ENCODE measurements at places on chromosomes 12 and 14.

GRCh38 chr12:33634544-33634943 is 194.9 kb upstream of the SYT10 start:
- DNase-seq: no peak

GRCh38 chr12:124947561-124948398 is 33.3 kb upstream of the UBC start:
- no peak for DNase-seq

DNA sequence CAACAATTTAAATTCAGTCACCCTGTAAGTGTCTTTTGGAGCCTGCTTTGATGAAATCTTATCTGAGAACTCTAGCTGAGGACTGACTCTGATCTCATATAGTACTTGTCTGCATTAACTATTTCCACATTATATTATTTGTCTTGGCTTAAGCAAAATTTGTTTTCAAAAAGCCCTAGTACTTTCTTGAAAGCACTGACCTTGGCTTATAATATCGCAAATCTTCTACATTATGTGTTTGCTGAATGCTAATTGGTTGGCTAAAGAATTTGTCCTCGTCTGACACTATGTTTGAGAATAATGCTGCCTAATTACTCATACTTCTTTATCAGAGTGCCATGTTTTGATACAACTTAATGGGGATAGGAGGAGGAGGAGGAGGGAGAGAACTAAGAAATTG is 46.9 kb upstream of the FLRT2 start:
- DNase-seq: no peak

GRCh38 chr12:124852329-124852831 is 11.3 kb downstream of the SCARB1 start:
- no peak for DNase-seq

DNA sequence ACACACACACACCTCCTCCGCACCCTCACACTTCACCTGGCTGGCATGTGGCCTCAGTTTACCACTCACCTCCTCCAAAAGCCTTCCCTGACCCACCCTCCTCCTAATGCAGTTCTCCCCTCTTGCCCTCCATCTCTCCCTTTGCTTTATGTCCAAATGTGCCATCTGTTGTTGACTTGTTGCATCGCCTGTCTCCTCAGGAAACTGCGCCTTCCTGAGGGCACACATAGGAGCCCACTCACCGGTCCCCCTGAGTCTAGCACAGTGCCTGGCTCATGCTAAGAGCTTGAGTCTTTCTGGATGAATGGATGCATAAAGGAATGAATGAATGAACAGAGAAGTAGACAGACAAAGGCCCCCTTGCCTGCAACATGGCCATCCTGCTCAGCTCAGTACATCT is 34.0 kb downstream of the MVK start:
- DNase-seq: no peak

DNA sequence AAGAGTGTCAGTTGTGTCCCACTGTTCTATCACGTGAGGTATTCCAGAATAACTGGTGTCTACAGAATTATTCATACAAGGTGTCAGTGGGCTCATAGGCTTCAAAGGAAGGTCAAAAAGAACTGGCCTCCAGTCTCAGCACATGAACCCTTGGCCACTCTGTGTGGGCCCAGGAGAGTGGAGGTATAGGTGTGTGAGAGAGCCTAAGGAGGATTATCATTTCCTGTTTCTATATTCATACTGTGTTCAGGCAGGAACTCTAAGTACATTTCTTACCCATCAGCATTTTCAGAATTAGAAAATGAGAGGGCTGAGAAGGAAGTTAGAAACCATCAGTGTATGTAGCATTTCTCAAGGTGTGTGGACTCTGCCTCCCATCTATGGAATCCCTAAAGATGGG is 87.0 kb downstream of the BTG1 start:
- DNase-seq: no peak

- DNase-seq: no peak
These were observed 36.5 kb upstream of the YBX3 start for GRCh38 chr12:10759657-10760056.

DNA sequence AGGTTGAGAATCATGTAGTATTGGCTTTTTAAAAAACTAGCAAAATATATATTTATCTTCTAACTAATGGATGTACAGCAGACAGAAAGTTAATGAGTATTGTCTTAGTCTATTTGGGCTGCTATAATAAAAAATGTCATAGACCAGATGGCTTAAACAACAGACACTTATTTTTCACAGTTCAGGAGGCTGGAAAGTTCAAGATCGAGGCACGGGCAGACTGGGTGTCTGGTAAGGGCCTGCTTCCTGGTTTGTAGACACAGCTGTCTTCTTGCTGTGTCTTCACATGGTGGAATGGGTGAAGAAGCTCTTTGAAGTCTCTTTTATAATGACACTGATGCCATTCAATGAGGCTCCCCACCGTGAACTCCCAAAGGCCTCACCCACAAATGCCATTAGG is 70.1 kb upstream of the KRR1 start:
- DNase-seq: no peak

GRCh38 chr14:65287264-65288131 is 125.0 kb upstream of the FUT8 start:
- no peak for DNase-seq

DNA sequence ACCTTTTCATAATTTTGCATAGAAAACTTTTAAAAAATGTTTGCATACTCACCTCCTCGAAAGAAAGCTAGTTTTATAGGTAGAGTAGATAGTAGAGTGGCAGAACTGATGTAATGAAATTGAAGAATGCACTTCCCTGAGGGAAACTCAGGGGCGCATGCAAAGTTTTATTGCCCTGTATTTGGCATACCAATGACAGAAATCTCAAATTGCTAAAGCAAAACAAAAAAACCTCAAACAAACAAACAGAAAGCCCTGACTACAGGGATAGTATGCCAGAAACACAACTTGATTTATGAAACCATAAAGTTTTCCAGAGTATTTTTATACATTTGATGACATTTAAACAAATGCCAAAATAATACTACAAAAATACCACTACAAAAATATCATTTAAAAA is 1.8 kb downstream of the RASSF9 start:
- no peak for DNase-seq

- DNase-seq: no peak
These were observed 40.1 kb upstream of the PARP11 start for GRCh38 chr12:3913278-3913677.

DNA sequence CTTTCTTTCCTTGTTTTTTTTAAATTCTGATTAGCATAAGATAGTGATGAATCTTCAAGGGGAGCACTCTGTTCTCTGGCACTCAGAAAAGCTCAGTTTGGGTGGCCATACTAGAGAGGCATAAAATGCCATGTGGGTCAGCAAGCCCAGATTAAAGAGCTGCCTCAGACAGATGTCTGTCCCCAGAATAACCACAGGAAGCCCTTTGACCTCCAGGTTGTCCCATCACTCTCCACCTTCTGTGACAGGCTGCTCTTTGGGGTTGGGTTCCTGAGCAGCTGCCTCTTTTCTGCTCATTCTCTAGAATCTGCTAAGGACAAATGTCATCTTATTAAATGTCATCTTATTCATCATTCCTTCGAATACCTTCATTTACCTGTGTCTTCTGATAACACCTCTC is 96.0 kb upstream of the PDZRN4 start:
- DNase-seq: no peak

- DNase-seq: no peak
These were observed 193.3 kb upstream of the KRR1 start for GRCh38 chr12:75704664-75705063.

GRCh38 chr14:68522510-68523325 is 270.1 kb downstream of the ZFP36L1 start:
- DNase-seq: no peak

GRCh38 chr12:40892528-40892927 is 200.3 kb downstream of the CNTN1 start:
- DNase-seq: no peak

- DNase-seq: peak; percentile 91
These were observed at the start of gene CLBA1 for GRCh38 chr14:104985675-104986486. Gene CLBA1, plus strand, starts transcription at chr14:104985788. Its CDS starts 644 bp downstream, at chr14:104986432.

DNA sequence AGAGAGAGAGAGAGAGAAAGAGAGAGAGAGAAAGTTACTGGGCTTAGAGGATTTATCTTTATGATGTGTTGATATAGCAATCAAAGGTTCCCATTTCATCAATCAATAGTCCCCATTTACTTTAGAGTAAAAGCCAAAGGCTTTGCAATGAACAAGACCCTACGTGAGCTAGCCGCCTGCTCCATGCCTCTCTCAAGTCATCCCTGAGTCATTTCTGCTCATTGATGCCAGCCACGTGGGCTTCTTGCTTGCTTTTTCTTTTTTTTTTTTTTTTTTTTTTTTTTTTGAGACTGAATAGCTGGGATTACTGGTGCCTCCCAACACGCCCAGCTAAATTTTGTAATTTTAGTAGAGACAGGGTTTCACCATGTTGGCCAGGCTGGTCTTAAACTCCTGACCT is 70.9 kb downstream of the GPR135 start:
- no peak for DNase-seq

- no peak for DNase-seq
These were observed 8.9 kb downstream of the FANCM start for GRCh38 chr14:45144658-45145057.

DNA sequence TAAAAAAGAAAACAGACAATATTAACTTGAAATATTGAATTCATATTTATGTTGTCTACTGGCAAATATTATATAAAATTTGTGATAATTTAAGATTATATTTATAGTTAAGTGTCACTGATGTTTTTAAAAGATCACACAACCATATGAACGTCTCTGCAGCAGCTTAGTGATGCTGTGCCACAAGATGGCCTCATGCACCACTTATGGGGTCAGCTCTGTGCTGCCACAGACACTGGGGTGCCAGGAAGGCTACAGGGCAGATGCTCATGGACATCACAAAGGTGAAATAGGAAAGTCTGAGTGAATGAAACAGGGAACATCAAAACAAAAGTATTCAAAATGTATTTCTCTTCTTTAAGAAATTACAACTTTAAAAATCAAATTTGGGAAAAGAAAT is 13.1 kb downstream of the ATXN3 start:
- peak; percentile 28 for DNase-seq

- DNase-seq: no peak
These were observed 79.8 kb upstream of the C12orf71 start for GRCh38 chr12:27162229-27162537.

DNA sequence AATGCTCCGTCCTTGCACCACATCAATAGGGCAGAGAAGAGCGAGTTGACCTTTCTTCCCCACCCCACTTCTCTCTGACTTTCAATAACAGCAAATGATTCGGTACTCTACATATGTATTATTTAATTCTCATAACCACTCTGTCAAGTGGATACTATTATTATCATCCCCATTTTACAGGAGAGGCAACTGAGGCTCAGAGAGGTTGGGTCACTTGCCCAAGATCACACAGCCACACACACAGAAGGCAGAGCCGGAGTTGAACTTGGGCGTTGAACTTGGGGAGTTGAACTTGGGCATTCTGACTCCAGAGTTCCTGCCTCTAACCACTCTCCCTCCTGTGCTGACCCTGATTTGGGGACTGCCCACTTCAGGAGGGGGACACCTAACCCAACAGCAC is 659 bp downstream of the MYL2 start:
- no peak for DNase-seq

DNA sequence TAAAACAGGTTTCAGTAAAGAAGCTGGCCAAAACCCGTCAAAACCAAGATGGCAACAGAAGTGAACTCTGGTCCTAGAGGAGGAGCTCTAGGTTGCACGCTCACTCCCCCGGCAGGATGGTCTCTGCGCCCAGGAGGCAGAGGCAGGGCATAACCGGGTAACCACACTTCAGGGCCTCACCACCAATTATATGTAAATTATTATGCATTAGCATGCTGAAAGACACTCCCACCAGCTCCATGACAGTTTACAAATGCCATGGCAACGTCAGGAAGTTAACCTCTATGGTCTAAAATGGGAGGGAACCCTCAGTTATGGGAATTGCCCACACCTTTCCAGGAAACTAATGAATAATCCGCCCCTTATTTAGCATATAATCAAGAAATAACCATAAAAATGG is 20.1 kb upstream of the SLC6A12 start:
- DNase-seq: no peak

DNA sequence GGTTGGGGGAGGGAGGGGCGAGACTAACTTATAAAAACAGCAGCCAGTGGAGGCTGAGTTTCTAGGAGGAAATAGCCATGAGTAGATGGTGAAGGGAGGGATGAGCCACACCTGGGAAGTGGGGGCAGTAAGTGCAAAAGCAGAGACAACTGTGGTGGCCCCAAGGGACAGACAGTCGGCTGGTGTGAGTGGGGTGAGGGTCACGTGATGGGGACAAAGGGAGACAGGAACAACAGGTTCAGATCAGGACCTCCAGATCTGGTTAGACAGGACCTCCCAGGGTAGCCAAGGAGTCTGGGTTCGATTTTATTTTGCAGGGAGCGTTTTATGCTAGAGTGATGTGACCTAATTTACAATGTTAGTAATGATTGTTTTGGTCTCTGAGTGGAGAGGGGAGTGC is 8.6 kb downstream of the RPH3A start:
- DNase-seq: no peak

GRCh38 chr14:53925201-53925766 is 31.3 kb downstream of the BMP4 start:
- DNase-seq: no peak

DNA sequence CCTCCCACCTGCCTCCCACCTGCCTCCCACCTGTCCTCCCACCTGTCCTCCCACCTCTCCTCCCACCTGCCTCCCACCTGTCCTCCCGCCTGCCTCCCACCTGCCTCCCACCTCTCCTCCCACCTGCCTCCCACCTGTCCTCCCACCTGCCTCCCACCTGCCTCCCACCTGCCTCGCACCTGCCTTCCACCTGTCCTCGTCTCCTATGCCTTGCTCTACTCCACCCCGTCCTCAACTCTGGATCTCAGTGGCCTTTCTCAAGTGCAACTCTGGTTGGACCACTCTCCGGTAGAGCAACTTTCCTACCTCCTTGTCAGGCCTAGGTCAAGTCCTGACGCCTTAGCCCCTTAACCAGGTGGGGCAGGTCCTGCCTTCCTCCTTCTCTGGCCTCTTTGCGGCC is 29.3 kb upstream of the PEX5 start:
- DNase-seq: no peak

- DNase-seq: no peak
These were observed 15.5 kb upstream of the ETV6 start for GRCh38 chr12:11633968-11634367.

GRCh38 chr12:122350141-122350848 is 72.2 kb downstream of the CLIP1 start:
- no peak for DNase-seq

- no peak for DNase-seq
These were observed 18.7 kb downstream of the PLEKHG3 start for GRCh38 chr14:64722842-64723447.

DNA sequence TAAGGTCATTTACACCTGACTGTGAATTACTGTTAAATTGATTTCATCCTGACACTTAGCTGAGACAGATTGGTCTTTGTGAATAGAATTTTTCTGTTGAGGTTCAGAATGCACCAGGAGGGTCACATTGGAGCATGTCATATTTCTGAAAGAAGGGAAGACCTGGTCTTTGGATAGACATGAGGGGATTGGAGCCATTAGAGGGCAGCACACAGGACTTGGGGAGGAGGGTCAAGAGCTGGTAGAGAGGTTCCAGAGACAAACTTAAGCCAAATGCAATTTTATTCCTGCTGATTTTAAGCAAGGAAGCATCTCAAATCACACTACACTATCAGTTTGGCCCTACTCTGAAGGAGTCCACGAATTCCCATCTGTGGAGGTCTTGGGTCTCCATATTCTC is 41.1 kb downstream of the GUCY2C start:
- no peak for DNase-seq
